ENCODE measurements at places on chromosomes 7 and 10. TPM values are rescaled to one million over a fixed set of nuclear protein-coding genes. Genes with fewer than 3 reads are reported as not detected.

Gene TEX47
- not detected for total RNA-seq

Gene CUBN
- 3.7 TPM for total RNA-seq

Gene MUC3A
- total RNA-seq, result not detected

Gene NFKB2
- total RNA-seq, result 25.0 TPM

Gene CYP2E1
- 0.69 TPM for total RNA-seq

Gene SPDYE2
- total RNA-seq, result not detected

Gene HOXA13
- total RNA-seq, result not detected

Gene C10orf88
- total RNA-seq, result 10.3 TPM

Gene STAG3
- total RNA-seq, result 0.73 TPM

Gene GDF2
- total RNA-seq, result not detected

Gene MBL2
- total RNA-seq, result not detected

Gene TBC1D12
- total RNA-seq, result 10.7 TPM
